ENCODE measurements at places on chromosomes 7 and 10.

GRCh38 chr10:91652364-91652763 is 19.5 kb upstream of the PPP1R3C start:
- DNase-seq = no peak

DNA sequence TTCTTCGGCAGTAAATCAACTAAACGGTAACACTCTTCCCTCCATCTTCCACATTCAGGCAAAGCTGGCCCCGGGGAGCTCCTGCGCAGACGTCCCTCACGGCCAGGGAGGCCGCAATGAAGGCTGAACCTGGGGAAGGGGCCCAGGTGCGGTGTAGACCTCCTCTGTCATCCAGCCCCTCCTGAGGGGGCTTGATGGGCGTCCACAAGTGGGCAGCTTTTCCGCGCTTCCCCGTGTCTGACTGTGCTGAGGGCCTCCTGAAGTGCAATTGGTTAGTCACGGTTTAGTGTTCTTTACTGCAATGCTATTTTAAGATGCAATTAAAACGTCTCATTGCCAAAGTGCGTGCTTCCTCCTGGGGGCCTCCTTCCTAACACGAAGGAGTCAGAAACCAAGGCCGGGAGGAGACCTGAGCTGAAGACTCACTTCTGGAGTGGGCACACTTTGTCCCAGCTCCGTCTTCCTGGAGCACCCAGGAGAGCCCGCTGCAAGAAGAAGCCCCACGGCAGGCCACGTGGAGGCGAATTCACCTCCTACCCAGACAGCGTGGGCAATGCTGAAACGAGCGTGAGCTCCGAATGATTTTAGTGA is 173.3 kb downstream of the ELFN1 start:
- DNase-seq = peak; percentile 13

GRCh38 chr7:118467381-118467780 is 242.9 kb downstream of the ANKRD7 start:
- no peak for DNase-seq

DNA sequence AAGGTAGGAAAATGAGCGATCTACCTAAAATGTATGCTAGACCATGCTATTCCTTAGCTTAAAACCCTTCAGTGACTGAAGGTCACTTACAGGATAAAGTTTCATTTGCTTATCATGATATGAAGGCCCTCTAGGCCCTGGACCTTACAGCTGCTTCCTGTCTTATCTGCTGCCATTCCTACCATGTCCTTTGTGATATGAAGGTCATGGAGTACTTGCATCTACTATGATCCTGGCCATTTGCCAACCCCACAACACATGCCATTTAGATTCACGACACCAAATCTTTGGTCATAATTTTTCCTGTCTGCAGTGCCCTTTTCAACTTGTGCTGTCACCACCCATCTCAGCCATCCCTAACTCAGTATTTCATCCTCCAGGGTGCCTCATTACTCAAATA is 181.8 kb upstream of the MDFIC start:
- DNase-seq = no peak

DNA sequence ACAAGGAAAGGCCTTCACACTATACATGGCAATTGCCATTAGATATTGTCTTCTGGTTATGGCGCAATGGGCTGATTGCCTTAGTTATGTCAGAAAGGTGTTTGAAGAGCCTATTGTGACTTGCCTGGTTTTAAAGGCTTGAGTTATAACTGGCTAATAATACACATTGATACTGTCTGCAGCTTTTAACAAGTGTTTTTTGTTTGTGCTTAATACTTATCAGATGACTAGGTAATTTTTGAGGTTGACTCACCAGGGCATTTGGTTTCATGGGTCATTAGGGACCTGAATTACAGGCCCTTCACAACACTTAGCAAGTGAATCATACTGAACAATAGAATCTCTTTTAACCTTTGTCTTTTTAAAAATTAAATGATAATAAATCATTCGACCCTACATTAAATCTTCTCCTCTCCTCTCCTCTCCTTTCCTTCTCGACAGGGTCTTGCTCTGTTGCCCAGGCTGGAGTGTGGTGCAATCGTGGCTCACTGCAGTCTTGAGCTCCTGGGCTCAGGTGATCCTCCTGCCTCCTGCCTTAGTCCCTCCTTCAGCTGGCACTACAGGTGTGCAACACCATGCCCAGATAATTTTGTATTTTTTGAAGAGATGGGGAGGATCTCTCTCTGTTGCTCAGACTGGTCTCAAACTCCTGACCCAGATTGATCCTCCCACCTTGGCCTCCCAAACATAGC is 196.3 kb downstream of the JCAD start:
- DNase-seq = no peak

GRCh38 chr10:110753462-110753861 is 109.3 kb downstream of the RBM20 start:
- DNase-seq = no peak
